Cardiac fibroblast (primary cell): ENCODE measurements at places on chromosomes 6 and 20.

DNA sequence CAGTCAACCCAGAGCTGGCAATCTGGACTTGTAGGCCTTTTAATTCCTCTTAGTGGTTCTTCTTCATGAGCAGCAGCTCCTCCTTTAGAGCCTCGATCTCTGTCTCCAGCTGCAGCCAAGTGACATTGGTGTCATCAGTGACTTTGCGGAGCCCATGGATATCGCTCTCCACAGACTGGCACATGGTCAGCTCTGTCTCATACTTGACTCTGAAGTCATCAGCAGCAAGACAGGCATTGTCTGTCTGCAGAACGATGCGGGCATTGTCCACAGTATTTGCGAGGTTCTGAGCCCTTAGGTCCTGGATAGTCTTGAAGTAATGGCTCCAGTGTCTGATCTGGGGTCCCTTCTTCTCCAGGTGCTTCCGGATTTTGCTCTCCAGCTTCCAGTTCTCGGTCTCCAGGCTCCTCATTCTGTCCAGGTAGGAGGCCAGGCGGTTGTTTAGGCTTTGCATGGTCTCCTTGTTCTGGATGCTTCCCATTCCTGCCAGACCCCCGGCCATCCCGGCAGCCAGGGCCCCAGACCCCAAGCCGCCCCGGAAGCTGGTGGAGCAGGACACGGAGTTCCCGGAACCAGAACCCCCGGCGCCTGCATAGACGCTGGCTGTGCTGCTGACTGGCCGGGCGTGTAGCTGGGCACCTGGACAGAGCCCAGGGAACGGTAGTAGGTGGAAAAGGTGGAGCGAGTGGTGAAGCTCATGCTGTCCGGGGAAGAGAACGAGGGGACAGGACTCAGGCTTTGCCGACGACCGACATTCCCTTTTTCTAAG, 15.1 kb downstream of the RFPL4B start:
- no peak for DNase-seq

- DNase-seq, result no peak
Measured at GRCh38 chr20:24684421-24684871, 215.0 kb downstream of the SYNDIG1 start.

GRCh38 chr6:11806561-11807317, 28.1 kb upstream of the ADTRP start:
- no peak for DNase-seq

DNA sequence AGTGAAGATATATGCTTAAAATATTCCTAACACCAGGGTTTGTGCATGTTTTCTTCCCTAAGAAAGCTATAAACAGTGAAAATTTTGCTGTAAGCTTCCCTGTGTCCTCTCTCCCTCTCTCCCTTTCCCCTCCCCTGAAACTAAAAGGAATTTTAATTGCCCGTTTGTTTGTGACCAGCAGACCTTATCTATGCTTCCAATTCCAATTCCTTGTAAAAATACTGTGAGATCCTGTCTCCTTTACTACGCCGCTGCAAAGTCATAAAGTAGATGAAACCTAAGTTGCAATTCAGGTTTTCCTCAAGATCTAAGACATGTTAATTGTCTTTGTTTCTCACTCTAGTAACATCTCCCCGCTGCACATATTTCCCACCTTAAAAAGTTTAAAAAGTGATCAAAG, 82.3 kb downstream of the DNAH8 start:
- no peak for DNase-seq
